CD4-positive, alpha-beta T cell treated with Interleukin-17A for 4 hours (primary cell): ENCODE measurements at places on chromosomes 5 and 9.

DNA sequence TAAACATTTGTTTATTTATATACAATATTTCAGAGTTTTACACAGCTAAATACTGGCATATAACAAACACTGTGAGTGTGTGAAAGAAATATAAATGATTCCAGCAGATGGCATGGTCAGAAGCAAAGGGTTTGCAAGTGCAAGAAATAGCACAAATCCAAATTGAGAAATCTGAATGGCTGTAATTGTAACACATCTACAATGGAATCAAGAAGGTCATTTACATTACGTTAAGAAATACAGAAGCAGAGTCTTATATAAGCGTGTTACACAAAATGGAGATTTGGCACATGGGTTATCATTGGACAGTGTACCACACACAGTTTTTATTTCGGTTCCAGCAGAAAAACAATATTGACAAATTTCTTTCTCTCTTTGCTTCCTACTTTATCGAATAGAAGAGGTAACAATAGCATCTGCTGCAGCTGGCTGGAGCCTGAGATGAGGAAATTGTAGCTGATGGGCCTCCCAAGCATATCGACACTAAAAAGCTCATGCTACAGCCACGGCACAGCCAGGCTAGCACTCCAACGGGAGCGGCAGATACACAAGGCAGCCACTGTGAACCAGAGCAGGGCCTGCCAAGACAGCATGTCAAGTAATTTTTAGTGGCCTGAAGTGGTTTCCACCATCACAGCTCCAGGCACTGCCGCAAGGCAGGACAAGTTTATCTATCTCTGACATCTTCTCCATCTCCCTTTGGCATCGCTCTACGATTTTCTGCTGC lies 564.6 kb upstream of the DMAC1 start:
- DNase-seq, result no peak

- no peak for DNase-seq
These were observed 14.1 kb upstream of the ERBIN start for GRCh38 chr5:65912311-65912710.

- no peak for DNase-seq
These were observed 2.0 kb downstream of the KLHL9 start for GRCh38 chr9:21333226-21333625.

GRCh38 chr5:96372726-96373380 lies 60.2 kb downstream of the PCSK1 start:
- no peak for DNase-seq

GRCh38 chr5:159680095-159680494 lies 236.2 kb upstream of the ADRA1B start:
- DNase-seq, result no peak

GRCh38 chr5:178422400-178422775 lies 167.8 kb downstream of the COL23A1 start:
- DNase-seq, result no peak

DNA sequence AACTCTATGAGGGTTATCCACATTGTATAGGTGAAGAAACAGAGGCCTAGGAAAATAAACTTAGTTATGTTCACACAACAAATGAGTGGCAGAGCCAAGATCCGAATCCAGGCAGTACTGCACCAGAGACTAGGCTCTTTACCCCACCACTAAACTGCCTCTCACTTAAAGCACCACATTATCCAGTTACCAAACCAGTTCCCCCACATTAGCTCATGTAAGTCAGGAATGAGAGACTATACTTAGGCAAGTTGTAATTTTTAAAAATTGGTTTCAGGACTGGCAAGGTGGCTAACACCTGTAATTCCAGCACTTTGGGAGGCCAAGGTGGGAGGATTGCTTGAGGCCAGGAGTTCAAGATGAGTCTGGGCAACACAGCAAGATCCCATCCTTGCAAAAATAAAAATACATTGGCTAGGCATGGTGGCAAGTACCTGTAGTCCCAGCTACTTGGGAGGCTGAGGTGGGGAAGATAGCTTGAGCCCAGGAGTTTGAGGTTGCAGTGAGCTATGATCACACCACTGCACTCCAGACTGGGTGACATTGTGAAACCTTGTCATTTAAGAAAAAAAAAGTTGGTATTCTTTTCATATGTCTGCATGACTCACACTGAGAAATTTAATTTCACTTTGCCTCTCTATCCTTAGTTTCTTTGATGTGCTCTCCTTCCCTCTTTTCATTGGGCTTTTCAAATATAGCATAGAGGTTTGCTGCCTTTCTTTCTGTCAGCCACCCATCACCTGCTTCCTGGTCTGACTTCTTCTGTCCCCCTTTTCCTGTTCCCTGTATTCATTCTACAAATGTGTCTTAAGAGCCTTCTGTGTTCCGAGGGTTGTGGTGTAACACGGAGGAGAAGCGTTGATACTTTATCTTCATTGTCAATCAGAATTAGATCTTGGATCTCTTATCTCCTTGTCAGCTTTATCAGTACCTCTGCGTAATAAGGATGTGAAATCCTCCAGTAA lies 64.7 kb downstream of the ERMP1 start:
- DNase-seq, result no peak

DNA sequence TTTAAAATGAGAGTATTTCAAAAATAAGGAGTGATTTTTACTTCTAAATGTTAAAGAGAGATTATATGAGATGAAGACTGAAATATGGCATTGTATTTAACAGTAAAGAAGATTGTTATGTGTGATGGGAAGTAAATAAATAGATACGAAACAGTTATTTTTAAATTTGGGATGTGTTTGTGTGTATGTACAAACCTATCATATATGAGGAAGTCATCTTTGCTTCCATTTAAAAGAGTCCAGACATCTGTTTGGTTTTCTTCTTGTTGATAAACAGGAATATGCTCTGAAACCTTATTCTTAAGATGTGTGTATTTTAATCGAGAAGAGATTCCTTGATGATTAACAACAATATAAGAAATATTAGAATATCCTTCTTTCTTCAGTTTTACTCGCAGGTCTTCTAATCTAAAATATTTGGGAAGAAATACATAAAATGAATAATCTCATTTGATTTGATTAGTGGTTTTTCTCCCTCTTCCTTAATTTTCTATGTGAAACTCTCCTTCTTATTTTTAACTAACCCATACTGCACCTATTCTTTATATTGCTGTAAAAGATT lies 4.9 kb downstream of the SELENOP start:
- DNase-seq, result no peak

DNA sequence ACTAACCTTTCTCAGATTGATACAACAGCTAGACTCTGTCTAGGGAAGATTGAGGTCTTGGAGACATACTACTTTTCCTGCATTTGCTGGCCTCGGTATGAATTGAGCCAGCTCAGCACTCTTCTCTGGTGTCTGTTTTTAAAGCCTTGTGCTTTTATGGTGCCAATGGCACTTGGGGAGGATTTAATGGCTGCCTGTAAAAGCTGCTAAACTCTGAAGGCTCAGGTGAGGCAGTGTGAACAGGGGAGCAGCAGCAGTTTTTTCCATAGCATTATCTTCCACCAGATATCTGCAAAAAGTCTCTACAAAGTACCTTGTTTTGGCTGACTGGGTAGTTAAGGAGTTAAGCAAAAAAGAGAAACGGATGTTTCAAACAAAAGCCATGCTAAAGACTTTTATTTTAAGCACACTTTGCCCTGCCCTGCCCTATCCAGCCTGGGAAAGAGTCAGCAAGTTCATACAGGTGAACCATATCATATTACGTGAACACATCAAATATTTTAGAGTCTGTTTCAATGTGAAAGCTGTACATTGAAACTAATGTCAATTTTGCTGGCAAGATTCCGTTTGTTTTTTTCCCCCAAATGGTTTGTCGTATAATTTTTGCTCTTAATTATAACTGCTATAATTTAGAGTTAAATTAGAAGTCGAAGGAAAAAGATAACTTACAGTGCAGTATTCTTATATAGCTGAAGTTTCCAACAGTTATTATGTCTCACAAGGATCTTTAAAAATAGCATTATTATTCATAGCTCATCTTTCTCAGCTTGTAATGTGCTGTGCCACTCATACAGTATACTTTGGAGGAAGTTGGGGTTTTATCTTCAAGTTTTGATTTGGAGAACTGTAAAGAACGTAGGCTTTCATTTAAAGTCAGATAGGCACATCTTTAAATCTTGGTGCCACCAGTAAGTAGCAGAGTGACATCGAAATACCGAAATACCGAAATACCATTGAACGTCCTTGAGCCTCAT lies 424.1 kb upstream of the CD180 start:
- DNase-seq, result no peak
